ENCODE measurements at places on chromosomes 1 and 21.

- DNase-seq = no peak
Measured at GRCh38 chr21:30839304-30839703, 9.7 kb upstream of the KRTAP7-1 start.

GRCh38 chr1:39819091-39819812, 30.6 kb upstream of the BMP8B start:
- DNase-seq = no peak

DNA sequence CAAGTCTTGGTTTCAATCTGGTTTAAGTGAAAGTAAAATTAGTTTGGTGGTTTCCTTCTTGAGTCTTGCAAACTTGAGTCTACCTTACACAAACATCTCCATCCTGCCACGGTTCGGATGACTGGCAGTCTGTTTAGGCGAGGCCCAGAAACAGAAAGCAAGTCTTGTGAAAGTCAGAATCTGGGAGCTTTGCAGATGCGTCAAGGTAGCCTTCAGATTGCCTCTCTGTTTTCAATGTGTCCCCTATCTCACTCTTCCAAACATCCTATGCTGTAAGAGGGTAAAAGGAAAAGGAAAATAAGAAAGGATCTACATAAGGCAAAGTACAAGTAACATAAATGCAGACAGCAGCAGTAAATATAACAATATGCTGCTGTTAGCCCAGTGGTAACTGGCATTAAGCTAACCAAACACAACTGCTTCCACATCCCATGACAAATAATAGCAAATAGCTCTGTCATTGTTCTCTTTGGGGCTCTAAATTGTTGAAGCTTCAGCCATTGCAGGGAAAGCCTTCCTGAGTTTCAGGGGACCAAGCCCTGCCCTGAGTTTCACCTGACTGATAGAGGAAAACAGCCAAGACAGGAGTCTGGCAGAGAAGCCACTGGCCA, 26.2 kb upstream of the C1orf105 start:
- DNase-seq = no peak

DNA sequence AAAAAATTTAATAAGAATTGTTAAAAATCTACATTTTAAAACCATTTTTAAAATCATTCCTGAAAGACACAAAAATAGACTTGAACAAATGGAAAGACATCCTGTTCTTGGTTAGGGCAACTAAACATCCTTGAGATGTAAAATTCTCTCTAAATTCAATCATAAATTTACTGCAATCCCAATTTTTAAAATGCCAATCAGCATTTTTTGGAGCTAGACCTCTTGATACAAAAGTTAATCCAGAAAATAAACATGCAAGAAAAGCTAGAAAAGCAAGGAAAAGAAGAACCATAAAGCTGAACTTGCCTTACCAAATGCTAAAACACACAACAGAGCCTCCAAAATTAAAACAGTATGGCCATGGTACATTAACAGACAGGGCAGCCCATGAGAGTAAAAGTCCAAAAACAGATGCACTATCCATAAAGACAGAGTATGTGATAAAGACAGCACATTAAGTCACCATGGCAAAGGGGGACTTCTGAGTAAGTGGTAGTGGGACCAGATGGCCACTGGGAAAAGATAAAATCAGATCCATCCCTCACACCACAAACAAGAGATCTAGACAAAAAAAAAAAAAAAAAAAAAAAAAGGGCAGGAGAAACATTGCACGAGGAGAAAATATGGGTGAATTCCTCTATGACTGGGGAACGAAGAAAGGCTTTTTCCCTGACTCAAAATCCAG, 51.4 kb downstream of the NPHP4 start:
- no peak for DNase-seq

GRCh38 chr1:113701429-113701828, 57.9 kb downstream of the PHTF1 start:
- DNase-seq = no peak

DNA sequence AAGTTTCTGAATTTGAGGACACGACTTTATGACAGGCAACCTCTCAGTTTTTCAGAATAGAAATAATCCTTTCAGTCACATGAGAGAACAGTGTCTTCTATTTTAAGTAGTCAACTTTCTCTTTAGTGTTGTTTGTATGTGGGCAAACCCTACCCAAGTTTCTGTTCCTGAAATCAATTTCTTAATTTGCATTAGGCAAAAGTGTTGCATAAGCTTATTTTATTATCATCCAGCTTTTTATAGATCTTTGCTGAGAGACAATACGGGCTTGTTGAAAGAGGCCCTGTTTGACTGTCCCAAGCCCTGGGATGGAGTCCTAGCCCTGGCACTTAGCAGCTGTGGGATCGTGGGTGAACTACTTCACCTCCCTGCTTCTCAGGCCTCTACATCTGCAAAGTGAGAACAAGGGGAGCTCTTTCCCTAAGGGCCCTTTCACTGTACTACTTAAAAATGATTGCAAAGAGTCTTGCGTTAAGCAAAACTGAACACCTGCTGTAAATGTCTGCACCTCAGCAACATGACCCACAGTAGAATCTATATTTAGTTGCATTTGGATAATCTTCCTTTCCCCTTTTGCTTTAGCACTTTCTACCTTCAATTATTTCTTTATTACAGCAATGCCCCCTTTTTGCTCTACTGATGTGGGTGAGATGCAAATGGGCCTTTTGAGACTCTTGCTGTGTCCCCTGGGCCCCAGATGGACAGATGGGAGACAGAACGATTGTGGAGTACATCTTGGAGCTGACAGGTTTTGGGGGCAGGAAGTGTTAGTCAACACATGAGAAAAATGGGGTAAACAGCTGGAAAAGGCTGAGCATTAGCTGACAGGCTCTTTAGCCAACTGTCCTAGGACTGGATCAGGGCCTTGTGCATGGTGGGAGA, 41.0 kb upstream of the SCAF4 start:
- DNase-seq = no peak

- no peak for DNase-seq
Measured at GRCh38 chr1:224923726-224924125, 5.7 kb upstream of the DNAH14 start.

GRCh38 chr1:172895050-172895460, 155.7 kb downstream of the TNFSF18 start:
- DNase-seq = no peak
